ENCODE measurements at places on chromosomes 3 and 15.
A peak's percentile ranks its signal among the peaks of the same experiment; 100 is the strongest.

DNA sequence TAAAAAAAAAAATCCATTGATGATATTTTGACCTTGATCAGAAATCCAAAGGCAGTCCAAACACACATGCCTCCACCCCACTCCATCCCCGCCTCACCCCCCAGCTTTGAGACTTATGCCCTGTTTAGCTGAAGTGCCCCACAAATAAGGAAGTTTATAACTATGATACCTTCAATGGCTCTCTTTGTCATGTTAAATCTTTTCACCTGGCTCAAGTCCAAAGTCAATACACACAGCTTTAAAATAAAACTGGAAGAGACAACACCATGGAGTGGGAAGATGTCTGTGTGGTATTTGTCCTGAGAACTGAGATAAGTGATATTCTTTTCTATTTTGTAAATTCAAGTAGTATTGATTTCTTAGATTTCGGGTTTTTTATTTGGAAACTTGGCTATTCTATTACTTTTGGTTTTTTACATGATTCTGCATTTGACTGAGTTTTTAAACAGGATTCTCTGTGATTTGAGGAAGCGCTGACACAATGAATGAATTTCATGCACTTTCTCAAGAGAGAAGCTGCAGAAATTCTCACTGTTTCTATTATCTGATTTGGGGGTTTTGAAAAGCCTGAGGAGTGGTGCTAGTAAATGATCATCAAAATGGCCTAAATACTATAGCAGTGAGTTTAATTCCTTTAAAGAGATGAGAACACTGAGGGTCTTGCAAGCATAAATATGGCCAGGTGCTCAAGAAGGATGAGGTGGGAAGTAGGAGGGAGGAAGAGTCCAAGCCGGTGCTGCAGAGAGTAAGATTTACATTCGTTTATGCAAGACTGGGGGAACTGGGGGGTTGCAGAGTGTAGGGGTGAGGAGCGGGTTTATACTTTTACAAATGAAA is 5.2 kb downstream of the FOXB1 start:
- no peak for DNase-seq

DNA sequence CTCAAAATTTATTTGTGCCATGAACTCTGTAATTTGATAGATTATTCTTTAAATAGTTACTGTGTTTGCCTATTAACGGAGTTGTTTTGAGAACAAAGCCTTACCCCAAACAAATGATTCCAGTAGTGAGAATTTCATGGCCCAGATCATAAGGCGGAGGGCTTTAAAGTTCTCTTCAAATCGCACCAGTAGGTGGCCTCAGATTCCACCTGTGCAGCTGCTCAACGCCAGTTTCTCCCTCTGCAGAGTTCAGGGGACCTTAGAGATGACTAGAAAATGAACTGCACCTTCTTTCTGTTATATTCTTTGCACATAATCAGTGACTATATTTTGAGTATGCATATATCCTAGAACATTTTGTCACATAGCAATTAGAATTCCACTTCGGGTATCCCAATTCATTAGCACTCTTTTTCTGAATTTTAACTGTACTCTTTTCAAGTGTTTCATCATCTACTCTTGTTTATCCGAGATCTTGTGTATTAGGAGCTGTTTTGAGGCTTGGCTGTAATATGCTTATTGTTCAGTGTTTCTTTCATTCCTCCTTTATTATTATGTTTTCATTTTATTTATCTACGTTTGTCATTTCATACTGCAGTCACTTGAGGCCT is 232.6 kb upstream of the CHRM5 start:
- no peak for DNase-seq

DNA sequence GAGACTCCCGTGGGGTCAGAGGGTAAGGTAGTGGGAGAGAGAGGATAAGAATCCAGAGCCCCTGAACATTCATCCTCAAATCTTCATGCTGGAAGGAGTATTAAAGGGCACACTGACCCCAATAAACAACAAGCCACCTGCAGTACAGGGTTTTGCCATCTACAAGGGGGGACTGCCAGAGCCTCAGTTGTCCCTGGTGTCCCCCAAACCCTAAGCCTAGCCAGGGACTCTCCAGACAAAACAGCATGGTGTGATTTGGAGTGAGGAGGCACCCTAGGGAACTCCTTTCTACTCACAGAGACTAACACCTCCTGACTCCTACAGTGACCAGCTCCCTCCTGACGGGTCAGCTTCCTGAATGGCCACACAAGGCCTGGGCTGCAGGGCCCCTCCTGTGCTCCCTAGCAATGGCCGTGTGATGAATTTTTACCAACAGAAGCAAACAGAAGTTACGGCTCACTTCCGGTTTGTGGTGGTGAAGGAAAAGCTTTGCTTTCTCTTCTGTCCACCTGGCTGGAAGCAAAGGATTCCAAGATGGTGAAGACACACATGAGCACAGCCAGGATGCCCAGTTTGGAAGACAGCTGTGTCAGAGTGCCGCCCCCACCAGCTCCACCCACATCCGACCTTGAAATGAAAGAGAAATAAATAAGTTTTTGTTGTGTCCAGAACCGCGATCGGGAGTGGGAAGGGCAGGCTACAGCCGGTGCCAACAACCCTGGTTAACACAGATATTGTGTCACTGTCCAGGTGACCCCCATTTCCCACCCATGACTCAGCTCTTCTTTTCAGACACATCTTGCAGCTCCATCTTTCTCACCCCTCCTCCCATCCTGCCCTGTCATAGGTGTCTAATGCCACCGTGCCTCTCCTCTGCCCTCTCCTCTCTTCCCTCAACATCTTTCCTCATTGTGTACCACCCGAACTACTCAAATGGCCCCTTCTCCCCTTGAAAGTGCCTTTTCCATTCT is 69.6 kb upstream of the ATP13A3 start:
- peak; percentile 50 for DNase-seq

DNA sequence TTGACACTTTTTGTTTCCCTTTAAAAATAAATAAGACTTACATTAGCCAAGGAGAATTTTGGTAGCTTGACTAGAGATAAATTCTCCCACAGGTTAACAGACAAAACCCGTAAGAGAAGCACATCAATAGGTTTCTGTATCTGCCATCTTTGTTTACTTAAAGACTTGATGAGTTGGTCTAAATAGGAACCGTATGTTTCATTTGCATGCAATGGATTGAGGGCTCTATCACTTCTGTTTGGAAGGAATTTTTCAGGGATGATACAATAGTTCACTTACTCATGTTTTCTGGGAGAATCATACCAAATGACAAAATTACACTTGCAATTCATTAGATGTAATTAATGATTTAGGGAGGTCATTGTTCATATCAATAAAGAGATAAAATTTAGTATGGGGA is 631.5 kb upstream of the NR2F2 start:
- no peak for DNase-seq

DNA sequence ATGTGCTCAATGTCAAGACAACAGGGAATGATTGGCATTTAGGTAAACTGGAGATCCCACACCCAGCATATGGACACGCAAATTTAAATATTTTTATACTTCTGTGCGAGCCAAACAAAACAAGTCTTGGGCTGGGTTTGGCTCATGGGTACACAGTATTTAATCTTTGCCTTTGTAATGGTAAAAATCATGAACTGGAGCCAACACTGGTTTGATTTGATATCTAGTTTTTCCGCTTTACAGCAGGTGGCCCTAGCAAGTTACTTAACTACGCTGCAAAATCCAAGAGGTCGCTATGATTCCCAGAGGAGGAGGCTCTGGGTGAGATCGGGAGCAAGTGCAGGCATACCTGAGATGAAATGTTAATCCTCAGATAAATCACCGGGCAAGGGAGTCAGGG is 207.9 kb upstream of the SATB1 start:
- DNase-seq, result no peak

- no peak for DNase-seq
Observed at GRCh38 chr3:51987568-51987967, 4.2 kb downstream of the ACY1 start.

GRCh38 chr15:100595964-100596363 is 6.0 kb downstream of the LINS1 start:
- DNase-seq, result no peak

DNA sequence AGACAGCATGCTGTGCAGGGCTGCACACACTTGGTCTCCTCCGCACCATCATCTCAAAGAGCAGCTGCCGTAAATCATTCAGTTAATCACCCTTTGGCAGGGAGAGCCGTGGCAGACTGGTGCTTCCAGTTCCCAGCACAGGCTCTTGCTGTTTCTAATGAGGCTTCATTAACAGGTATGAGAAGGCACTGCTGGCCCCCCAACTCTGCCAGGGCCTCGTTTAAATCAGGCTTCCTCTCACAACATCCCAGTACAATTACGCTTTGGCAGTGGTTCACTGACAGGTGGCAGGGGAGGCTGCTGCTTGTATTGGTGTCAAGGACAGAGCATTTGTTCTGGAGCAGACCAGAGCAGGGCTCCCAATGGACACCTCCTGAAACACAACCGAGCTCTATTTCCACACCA is 77.1 kb downstream of the BFSP2 start:
- DNase-seq, result no peak

- DNase-seq, result no peak
Observed at GRCh38 chr15:59268852-59269407, 62.3 kb downstream of the LDHAL6B start.

DNA sequence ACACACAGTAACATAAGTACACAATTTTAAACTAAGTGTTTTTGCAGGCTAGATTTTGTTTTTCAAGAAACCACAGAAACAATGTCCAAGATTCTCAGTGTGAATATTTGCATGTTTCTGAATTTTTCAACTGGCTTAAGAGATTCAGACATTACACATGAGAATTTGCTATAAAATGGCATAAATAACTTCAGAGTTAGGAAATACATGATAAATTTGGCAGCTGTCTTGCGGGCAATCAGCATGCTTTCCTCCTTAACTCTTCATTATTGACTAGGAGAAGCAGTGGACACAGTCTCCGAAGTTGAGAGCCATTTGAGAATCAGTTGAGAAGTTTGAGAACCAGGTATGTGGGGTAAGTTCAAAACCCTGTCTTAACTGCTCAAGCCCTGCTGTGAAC is 625.6 kb upstream of the SGO1 start:
- DNase-seq, result no peak

- DNase-seq, result no peak
Observed at GRCh38 chr15:101115786-101116680, 135.8 kb downstream of the CHSY1 start.

GRCh38 chr15:80854104-80854503 is 74.9 kb downstream of the CEMIP start:
- DNase-seq, result no peak

- no peak for DNase-seq
Observed at GRCh38 chr3:24004171-24004938, 59.3 kb downstream of the NR1D2 start.

DNA sequence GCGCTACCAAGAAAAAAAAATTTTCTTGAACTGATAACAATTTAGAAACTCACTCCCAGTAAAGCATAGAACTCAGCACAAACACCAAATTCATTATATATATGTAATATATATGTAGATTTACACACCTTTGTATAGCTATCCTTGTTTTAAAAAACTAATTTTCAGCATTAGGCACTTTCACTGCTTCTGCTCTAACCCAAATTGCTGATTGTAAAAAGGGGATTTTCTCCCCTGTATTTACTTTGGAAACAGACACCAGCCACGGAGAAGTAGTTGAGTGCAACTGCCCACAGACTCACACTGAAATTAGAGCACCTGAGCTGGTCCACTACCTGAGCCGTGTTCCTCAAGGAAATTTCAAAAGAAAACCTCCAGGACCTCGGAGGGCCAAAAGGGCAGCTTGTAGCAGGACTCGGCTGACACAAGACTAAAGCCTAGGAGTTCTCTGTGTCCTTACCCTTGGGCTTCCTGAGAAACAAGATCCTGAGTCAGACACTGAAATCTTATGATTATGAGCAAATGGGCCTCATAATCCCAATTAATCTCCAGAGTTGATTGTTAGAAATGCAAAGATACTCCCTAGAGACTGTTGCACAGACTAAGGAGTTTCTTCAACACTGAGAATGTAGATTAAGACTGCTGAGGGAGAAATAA is 106.0 kb downstream of the TNIK start:
- DNase-seq, result no peak

Data from H54 (cell line).